OCI-LY7 (cell line): ENCODE measurements at places on chromosomes 5 and 9.
A peak's percentile ranks its signal among the peaks of the same experiment; 100 is the strongest.

DNA sequence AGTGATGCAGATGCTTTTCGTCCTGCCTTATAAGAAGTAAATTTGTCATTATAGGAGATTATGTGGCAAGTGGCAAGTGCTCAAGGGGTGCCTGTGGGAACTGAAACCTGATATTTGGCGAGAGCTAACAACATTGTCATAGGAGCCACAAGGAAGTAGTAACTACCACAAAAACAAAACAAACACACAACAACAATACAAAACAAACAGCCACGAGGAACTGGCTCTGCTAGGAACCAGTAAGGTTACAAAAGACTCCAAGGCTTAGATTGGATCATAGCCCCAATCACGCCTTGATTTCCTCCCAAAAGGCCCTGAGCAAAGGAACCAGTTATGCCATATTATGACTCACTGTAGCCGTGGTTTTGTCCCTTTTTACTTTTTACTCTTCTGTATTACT is 1045.2 kb downstream of the CDH12 start:
- no peak for DNase-seq

- no peak for DNase-seq
Observed at GRCh38 chr5:67680099-67680498, 483.5 kb upstream of the CD180 start.

DNA sequence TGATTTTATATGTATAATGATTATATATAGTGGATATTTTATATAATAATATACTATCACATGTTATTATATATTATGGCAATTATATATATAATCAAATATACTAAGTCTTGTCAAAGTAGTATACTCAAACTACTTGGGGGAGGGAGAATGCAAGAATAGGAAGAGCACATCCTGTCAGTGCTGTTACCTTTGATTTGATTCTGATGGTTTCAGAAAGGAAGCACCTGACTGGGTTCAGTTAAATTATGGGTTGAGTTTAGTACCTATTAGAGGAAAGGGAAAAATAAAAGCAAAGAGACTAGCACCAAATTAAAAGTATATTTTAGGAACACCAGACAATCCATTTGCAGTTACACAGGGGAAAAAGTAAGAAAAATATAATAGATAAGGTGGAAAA is 107.6 kb downstream of the GRIA1 start:
- peak; percentile 89 for DNase-seq

DNA sequence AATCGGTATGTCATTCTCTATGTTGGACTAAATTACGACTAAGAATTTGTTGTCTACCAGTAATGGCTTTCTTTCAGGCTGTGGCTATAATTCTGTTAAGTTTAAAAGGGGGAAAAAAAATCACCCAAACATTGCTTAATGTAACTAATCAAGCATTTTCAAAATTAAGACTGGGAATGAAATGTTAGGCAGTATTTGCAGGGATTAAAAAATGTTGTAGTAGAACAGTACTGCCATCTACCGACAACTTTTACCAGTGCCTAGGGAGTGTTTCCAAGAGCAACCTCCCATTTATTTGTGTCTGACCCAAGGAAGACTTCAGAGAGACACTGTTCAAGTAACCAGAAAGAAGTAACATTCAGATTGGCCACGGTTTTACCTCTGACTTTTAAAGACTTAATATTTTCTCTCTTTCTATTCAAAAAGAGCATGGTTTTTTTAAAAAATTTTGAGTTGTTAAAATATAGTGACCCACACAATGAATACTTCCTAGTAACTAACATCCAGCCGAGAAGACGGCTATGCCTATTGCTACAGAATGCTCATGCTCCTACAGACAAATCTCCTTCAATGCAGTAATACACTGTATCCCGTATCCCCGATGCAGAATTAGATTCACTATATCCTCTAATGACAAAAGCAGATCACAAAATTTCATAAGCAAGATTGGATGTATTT is 92.4 kb downstream of the ARL15 start:
- DNase-seq: peak; percentile 47

DNA sequence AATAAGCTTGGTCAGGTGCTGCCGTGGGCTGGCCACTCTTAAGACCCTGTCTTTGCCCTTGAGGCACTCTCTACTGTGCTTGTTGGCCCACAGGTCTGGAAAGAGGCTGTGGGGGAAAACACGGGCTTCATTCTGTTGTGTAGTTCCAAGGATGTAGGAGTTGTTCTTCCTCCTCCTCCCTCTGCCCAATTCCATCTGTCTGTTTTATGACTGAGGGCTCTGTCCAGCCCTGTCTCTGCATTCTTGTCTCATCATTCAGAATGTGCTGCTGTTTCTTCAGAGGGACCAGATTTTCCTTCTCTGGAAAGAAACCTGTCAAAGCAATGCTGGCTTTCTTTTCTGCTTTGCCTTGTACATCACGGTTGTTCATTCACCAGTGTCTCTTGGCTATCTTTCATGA is 84.1 kb downstream of the MAP1B start:
- DNase-seq: no peak

GRCh38 chr9:112121633-112122032 is 53.5 kb downstream of the SUSD1 start:
- no peak for DNase-seq

- DNase-seq: no peak
Observed at GRCh38 chr9:134709512-134710270, 68.1 kb downstream of the COL5A1 start.
